ENCODE measurements at places on chromosomes 13 and 19.

- DNase-seq = no peak
Measured at GRCh38 chr19:32828139-32828538, 41.4 kb downstream of the SLC7A9 start.

DNA sequence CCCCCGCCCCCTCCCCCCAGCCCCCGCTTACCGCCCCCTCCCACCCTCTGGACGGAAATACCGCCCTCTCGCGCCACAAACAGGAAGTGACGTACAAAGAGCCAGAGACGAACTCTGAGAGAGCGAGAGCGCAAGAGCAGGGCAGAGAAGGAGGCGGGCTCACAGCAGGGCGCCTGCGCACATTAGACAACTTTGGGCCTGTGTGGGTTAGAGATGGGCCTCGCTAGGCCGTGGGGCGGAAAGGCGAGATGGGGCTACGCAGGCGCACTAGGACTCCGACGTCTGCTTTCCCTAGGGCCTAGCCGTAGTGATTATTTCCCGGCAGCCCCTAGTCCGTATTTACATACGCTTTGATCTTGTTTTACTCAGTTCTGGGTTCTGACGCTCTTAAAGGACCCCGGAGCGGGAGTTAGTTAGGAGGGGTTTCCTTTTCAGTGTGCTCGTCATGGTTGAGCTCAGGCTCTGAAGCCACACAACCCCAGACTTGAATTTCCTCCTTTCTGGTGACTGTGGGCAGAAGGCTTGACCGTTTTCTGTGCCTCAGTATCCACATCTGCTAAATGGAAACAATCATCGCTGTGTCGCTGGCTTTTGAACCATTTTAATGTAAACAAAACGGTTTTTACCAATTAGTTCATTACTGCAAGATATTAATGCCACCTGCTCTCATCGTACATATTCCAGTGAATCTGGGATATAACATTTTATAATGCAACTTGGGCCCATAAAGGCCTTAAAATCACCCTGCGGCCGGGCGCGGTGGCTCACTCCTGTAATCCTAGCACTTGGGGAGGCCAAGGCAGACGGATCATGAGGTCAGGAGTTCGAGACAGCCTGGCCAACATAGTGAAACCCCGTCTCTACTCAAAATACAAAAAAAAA lies 449 bp upstream of the AKT2 start:
- DNase-seq = peak; percentile 100

DNA sequence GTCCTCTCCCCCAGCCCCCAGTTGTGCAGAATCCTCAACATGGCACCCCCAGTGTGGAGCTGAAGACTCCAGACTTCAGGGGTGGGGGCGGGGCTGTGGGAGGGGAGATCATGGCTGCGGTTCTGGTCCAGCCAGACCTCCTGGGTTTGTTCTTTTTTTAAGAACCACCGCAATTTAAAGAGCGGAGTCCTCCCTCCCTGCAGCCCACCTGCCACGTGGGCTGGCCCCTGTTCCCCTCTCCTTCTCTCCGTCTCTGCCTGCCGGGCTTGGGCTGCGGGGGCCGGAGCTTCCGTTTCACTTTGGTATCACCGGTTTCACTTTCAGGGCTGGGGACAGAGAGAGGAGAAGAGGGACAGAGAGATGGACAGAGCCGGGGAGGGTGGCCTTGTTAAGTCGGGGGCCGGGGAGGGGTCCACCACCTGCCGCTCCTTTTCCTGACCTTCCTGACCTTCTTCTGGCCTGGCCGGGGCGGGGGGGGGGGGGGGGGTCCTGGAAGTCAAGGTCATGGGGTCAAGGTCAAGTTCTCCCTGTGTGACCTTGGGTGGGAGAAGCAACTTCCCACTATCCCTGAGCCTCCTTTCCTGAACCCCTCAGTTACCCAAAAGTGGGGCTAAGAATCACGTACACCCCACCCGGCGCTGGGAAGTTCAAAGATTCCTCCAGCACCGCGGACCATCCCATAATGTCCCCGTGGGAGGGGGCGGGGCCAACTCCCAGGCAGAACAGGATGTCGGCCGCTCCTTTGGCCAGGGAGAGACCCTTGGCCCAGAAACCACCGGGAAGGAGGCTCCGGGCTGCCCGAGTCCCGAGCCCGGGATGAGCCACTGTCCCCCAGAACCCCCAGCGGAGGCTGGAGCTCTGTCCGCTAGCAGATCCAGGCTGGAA lies 11.3 kb upstream of the ZBTB7A start:
- DNase-seq = no peak

GRCh38 chr13:56412856-56413255 lies 727.9 kb upstream of the PRR20A start:
- no peak for DNase-seq

GRCh38 chr19:38723990-38724854 lies 20.1 kb downstream of the CAPN12 start:
- no peak for DNase-seq

GRCh38 chr13:80551650-80552497 lies 210.9 kb upstream of the SPRY2 start:
- DNase-seq = no peak

DNA sequence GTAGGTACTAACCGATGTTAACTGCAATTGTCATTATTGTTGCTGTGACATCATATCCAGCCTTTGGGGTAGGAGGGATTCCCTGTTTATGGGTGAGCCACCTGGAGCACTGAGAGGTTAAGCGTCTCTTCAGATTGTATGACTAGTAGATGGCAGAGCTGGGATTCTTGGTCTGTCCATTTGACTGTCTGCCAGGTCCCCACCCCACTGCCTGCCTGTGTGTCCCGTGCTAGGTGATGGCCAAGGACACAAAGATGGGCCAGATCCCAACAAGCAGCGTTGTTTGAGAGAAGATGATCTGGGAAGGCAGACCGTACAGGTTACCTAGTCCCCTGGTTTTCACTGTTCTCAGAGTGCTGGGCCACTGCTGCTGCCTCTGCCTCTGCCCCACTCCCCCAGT lies 16.6 kb downstream of the PPP2R1A start:
- no peak for DNase-seq

DNA sequence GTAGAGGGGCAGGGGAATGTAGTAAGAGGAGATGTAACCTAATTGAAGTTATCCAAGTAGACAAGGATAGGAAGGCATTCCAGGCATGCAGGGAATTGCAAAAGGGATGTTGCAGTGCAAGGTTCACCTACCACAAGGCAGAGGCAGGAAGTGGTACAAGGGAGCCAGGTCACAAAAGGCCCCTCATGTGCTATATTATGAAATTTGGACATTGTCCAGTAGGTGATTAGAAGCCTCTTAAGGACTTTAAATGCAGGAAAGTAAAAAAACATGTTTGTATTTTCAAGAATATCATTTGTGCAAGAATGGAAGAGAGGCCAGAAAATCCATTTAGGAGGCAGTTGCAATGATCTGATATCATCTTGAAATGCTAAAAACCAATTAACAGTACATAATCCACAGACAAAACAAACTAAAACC lies 111.4 kb downstream of the FRY start:
- no peak for DNase-seq

- no peak for DNase-seq
Measured at GRCh38 chr19:19860756-19861390, 4.8 kb upstream of the ZNF253 start.

DNA sequence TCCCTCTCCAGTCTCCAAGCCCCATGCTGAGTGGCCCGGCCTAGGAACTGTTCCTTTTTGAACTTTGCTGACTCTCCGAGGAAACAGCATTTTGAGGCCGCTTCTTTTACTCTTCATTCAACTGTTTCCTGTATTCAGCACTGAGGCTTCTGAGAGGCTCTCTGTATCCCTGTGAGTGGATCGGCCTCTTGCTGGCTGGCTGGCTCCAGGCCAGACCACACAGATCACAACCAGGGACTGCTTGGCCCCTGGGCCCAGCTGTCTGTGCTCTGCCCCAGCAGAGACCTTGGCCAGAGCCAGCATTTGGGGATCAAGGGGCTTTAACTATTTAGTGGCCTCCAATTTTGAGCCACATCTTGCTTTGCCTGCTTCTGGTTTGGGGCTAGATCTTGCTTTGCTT lies 75.6 kb upstream of the KL start:
- DNase-seq = no peak

DNA sequence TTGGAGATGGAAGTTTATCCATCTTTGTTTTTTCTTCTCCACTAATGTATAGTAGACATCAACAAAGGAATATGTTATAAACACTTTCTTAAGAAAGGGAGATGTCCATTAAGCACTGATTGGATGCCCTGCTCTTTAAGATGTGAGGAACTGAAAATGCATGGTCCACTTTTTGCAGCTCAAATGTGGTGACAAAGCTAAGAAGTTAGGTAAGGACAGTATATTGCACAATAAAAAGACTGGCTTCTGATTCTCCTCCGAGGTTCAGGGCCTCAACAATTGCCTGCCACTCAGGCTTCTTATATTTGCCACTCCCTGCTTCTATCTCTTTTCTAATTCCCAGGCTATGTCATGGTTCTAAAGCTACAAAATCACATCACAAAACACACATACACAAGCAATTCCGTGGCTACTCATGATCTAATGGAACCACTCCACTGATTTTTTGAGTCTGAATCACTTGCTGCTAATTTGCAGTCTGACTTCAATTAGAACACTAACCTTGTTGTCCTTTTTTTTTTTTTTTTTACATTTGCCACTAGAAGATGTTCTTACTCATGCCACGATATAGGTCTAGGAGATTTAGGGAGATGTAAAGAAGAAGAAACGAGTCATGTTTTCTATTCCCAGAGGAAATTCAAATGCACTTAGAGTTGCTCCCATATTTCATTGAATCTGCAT lies 29.6 kb upstream of the TNFSF11 start:
- DNase-seq = no peak

- DNase-seq = no peak
Measured at GRCh38 chr19:29285878-29286277, 72.9 kb upstream of the UQCRFS1 start.

GRCh38 chr19:1063030-1063908 lies 3.7 kb upstream of the ARHGAP45 start:
- no peak for DNase-seq

DNA sequence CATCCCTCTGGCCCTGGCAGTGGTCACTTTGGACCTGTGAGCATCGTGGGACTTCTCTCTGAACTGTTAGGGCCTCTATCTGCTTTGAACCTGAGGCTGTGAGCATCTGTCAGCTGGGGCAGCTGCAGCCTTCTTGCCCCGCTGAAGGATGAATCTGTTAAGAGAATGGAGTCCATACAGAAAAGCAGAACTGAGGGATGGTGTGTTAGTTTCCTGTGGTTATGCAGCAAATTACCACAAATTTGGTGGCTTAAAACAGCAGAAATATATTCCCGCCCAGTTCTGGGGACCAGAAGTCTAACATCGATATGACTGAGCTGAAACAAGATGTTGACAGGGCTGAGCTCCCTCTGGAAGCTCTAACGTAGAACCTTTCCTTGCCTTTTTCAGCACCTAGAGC lies 1.6 kb upstream of the ZNF497 start:
- DNase-seq = no peak

- DNase-seq = no peak
Measured at GRCh38 chr13:42654722-42655121, 80.8 kb downstream of the TNFSF11 start.

DNA sequence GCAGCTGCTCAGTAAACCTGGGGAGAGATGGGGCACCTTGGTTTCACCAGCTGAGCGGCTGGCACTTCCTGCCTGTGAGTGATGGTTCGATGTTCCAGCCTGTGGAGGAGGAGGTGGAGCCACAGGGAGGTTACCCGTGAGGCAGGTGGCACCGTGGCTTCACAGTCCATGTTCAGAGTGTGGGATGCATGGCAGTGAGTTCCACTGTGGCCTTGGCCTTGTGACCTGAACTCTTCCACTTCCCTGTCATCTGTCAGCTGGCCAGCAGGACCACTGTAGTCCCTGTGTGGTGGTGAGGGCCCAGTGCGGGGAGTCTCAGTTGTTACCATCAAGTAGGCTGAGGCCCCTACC lies 16.9 kb downstream of the SMARCA4 start:
- no peak for DNase-seq

GRCh38 chr13:22107549-22107948 lies 436.7 kb downstream of the FGF9 start:
- DNase-seq = no peak

DNA sequence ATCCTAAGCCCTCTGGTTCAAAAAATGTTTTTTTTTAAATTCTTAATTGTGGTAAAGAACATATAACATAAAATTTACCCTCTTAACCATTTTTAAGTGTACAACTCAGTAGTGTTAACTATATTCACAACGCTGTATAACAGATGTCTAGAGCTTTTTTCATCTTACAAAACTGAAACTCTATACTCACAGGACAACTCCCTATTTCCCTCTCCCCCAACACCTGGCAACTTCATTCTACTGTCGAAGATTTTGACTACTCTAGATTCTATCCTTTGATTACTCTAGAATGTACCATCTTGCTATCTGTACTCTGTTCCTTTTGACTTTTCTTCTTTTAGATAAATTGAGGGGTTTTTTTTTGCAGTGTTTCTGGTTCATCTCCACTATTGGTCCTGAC lies 200.4 kb downstream of the KLF12 start:
- no peak for DNase-seq

DNA sequence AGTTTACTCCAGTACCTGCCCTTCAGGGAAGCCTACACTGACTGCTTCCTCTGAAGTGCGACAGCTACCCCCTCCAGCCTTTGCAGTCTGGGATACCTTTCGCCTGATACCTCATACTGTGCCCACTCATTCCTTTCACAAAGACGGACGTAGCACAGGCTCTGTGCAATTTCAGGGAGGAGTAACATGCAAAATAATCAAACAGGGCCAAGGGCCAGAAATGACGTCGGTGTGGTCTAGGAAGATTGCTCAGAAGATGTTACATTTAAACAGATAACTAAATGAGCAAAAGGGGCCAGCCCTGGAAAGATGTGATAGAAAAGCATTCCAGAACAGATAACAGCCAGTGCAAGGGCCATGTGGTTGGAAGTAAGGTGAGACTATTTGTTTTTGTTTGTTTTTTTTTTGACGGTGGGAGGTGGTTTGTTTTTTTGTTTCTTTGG lies 6.6 kb upstream of the DDX39A start:
- DNase-seq = no peak

DNA sequence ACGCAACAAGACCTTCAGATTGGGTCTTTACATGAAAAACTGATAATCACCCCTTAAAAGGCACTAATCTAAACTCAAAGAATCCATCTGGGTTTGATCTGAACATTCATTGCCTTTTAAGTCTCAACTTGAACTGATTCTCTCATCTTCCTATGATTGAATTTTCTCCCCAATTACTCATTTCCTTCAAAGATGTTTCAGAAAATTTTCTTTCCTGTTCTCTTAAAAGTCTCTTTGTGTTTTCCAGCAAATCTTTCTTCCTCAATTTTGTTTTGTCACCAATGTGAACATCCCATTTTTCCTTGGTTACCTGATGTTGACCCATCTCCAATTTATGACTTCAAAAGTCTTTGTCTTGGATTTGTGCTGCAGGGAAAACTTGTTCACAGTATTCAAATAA lies 234.3 kb downstream of the DACH1 start:
- no peak for DNase-seq

DNA sequence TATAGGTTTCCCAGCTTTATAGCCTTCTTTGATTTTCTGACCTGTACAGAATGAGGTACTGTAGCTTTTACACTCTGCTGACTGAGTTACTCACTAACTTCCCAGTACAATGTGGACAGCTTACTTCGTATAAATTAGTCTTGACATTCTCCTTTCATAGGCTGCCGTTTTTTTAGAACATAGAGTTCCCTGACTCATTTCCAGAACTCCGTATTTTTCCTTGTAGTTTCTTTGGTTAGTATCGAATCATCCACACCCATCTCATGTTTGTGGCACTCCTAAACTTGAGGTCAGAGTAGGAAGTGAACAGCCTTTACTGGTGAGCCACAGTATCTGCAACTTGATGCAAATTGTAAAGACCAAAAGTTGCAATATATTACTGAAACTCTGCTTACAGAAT lies 303.9 kb downstream of the SLITRK5 start:
- DNase-seq = no peak
